T-helper 1 cell (primary cell): ENCODE measurements at places on chromosomes 6 and 20.

GRCh38 chr6:154682633-154683125, 50.5 kb upstream of the SCAF8 start:
- no peak for DNase-seq

DNA sequence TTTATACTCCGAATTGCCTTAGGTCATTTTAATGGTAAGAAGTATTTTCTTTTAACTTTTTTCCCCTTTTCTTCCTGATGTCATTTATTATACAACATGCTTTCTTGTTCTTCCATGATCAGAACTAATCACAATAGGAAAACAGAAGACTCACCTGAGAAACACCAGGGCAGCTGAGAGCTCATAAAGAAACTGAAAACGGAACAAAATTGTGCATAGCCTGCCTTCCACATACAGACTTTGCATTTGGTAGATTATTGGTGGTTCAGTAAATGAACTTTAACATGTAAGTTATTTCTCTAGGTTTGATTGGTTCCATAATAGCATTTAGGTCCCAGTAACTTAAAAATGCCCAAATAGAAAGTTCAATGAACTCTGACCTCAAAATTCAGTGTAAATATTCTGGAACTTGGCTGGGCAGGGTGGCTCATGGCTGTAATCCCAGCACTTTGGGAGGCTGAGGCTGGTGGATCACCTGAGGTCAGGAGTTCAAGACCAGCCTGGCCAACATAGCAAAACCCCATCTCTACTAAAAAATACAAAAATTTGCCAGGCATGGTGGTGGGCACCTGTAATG, 161.1 kb upstream of the DTNBP1 start:
- no peak for DNase-seq

- DNase-seq: no peak
These were observed 79.5 kb upstream of the VSTM2L start for GRCh38 chr20:37823296-37823980.

DNA sequence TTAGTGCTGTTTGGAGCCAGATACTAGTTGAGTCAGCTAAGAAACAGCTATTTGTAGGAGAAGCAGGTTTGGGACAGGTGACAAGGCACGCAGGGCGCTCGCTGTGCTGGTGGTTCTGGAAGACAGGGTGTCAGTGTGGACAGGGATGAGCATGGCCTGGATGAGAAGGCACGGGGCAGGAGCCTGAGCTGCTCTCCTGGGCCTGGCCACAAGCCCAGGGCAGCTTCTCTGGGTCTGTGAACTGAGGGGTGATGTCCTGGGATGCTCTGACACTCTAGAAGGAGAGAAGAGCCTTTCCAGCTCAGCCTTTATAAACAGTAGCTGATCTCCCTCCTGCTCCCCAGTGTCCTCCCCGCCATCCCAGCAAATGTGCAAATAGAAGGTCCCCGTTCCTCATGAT, 37.9 kb downstream of the PLG start:
- DNase-seq: no peak

DNA sequence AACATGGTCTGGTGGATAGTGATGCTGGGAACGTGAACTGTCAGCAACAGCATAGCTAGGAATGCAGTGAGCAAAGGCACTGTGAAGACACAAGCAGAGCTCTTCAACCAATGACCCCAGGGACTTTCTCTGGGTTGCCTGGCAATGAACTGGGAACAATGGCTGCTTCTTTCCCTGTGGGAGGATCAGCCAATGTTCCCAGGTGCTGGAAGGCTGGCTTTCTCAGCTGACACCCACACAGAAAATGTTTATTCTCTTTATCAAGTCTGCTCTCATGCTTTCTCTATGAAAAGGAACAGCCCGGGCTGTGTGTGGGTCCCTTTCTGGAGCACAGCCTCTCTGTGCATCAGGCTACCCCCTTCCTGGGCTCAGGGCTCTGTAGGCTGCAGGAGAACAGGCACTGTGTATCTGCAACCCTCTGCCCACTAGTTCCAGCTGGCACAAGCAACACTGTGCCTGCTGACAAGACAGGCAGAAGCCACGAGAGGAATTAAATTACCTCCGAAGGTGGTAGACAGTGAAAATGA, 54.2 kb downstream of the HFE start:
- no peak for DNase-seq

DNA sequence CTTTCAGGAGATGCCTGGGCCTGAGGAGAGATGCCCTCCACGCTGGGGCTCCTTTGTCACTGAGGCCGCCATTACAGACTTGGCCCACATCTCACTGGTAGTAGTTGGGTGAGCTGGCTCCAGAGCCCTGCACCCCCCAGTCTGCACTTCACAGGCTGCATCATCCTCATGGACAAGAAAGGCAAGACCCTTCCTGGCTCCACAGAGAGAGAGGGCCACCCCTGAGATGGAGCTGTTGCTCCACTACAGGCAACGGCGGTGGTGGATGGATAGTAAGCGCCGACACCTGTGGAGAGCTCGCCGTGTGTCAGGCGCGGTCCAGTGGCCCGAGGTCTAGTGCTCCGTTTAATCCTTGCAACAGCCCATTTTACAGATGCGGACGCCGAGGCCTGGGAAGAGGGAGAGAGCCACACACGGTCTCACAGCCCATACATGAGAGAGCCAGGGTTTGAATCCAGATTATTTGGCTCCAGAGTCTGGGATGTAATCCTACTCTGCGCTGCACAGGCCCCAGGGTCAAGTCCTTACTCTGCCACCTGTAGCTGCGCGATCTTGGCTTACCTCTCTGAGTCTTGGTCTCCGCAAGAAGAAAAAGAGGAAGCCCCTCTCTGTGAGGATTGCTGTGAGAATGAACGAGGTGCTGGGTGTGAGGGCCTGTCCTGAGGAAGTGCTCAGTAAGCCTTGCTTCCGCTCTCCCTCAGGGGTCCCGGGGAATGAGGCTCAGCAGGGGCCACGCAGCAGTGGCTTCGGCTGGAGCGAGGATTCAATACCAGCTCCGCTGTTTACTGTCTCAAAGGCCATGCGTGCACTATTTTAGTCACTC, 34.5 kb downstream of the SPDEF start:
- DNase-seq: no peak

DNA sequence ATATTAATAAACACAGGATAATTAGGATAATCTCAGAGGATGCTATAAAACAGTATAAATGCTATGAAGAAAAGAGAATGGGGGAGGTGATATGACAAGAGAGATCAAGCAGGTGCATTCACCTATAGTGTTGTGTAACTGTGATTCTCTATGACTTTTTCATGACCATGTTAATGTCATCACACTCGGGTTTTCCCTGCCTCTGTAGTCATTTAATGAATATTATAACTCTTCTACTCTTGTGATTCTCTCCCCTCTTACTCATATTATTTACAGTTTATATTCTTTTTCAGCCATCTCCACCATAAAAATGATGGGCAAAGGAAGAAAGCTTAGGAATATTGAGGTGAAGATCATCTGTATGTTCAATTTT, 106.9 kb upstream of the SGK1 start:
- no peak for DNase-seq
